Uterus (tissue), 4 donors: ENCODE measurements at places on chromosomes 5 and 9. TPM values are rescaled to one million over a fixed set of nuclear protein-coding genes. Genes with fewer than 3 reads are reported as not detected.

GRCh38 chr5:103867857-103868598 is 305.4 kb upstream of the NUDT12 start:
- no peaks in the 10 kb centered on the region for H3K4me1 ChIP-seq
- no peaks in the 10 kb centered on the region for H3K27me3 ChIP-seq
- DNase-seq, result no peak
- no peak overlapping the region for H3K27ac ChIP-seq
- H3K36me3 ChIP-seq, result no peaks in the 10 kb centered on the region

- peak overlapping the region; percentile 19 for H3K27ac ChIP-seq
- H3K4me3 ChIP-seq, result no peak overlapping the region
These were observed 33.6 kb upstream of the TRIM32 start for GRCh38 chr9:116653348-116654058.

DNA sequence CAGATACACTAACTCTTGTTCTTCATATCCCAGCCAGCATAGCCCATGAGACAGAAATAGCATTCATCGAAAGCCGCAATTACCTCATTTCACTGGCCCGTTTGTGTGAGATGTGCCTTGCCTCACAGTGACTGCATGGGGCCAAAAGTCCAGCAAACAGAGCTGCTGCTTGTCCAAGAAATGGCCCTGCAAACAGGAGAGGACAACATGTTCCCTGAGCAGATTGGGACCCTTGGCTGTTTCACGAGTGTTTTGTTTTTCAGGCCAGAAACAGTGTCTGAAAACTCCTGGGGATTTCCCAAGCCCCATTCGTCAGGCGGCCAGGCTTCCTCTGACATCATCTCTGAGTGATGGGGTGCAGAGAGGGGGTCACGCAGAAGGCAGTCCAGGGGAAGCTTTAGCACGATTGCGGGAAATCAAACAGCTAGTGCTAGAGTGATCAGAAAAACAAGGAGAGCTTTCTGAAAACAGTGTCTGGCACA is 503.6 kb upstream of the PAPPA start:
- no peak overlapping the region for H3K4me3 ChIP-seq
- peak overlapping the region; percentile 59 for H3K27ac ChIP-seq
- H3K4me1 ChIP-seq, result no peaks in the 10 kb centered on the region
- no peaks in the 10 kb centered on the region for H3K27me3 ChIP-seq
- H3K36me3 ChIP-seq, result no peaks in the 10 kb centered on the region
- DNase-seq, result peak; percentile 75

DNA sequence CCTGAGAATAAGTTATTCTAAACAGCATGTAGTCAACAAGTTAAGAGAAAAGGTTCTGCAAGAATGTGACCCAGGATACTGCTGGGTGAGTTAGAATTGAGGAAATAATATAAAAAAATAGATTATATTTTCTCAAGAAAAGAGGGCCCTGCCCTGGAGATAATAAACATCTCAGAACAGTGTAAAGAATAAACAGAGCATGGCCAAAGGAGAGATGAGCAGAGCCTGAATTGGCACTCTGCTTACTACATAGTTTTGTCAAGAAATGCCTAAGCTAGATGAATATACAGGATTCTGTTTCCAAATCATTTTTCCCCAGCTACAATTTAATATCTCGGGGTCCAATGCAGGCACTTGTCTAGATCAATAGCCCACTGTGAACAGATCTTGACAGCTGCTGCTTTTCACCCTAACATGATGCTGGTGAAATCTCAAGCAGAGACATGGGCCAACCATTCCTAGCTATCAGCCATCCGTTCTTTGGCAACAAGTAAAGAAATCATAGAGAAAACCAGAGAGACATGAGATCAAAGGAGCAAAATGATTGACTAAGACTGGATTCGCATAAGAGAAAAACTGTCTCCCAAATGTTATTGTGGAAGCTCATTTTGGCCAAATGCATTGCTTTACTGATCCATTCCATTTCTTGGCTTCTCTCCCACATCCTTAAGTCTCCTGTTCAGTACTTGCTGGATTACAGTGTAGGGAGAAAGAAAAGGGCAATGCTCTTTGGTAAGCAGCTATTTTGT is 173.2 kb downstream of the PRELID2 start:
- H3K27ac ChIP-seq, result no peak overlapping the region
- no peaks in the 10 kb centered on the region for H3K36me3 ChIP-seq
- DNase-seq, result no peak
- no peaks in the 10 kb centered on the region for H3K27me3 ChIP-seq
- H3K4me3 ChIP-seq, result no peak overlapping the region

- H3K4me1 ChIP-seq, result no peaks in the 10 kb centered on the region
- H3K4me3 ChIP-seq, result no peak overlapping the region
- H3K27me3 ChIP-seq, result no peaks in the 10 kb centered on the region
- H3K36me3 ChIP-seq, result no peaks in the 10 kb centered on the region
These were observed 139.6 kb downstream of the SPATA31D1 start for GRCh38 chr9:82128011-82128696.

LRRC26 gene
- not detected for total RNA-seq

DNA sequence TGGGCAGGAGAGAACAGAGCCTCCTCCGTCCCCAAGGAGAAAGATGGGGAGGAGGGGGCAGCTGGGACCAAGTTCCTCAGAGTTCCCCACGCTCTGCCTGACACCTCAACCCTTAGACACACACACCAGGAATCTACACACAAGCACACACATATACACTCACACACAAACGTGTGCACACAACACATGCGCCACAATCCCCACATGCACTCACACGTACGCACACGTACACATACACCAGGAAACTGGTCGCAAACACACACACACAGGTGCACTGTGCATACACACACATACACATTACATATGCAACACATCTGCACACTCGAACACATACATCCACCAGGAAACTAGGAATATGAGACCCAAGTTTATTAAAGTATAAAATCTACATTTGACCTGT is 50.4 kb downstream of the ROR2 start:
- H3K36me3 ChIP-seq, result no peaks in the 10 kb centered on the region
- H3K27ac ChIP-seq, result peak overlapping the region; percentile 80
- DNase-seq, result no peak
- no peak overlapping the region for H3K4me3 ChIP-seq
- H3K27me3 ChIP-seq, result no peaks in the 10 kb centered on the region

GMCL2 gene
- total RNA-seq, result not detected

- no peak overlapping the region for H3K27ac ChIP-seq
- no peaks in the 10 kb centered on the region for H3K4me1 ChIP-seq
- no peak for DNase-seq
- H3K27me3 ChIP-seq, result no peaks in the 10 kb centered on the region
- H3K4me3 ChIP-seq, result no peak overlapping the region
These were observed 1035.1 kb downstream of the DTWD2 start for GRCh38 chr5:117953272-117953671.

C9orf43 gene
- 3.3 TPM for total RNA-seq

- no peaks in the 10 kb centered on the region for H3K36me3 ChIP-seq
- H3K4me1 ChIP-seq, result no peaks in the 10 kb centered on the region
- no peak overlapping the region for H3K4me3 ChIP-seq
- H3K27ac ChIP-seq, result no peak overlapping the region
These were observed 348.8 kb downstream of the TRPM3 start for GRCh38 chr9:70772601-70773000.

GRCh38 chr5:143154510-143155370 is 248.7 kb downstream of the NR3C1 start:
- no peak for DNase-seq
- H3K36me3 ChIP-seq, result no peaks in the 10 kb centered on the region
- H3K27me3 ChIP-seq, result no peaks in the 10 kb centered on the region
- H3K27ac ChIP-seq, result peak overlapping the region; percentile 49

STKLD1 gene
- 0.88 TPM for total RNA-seq

DNA sequence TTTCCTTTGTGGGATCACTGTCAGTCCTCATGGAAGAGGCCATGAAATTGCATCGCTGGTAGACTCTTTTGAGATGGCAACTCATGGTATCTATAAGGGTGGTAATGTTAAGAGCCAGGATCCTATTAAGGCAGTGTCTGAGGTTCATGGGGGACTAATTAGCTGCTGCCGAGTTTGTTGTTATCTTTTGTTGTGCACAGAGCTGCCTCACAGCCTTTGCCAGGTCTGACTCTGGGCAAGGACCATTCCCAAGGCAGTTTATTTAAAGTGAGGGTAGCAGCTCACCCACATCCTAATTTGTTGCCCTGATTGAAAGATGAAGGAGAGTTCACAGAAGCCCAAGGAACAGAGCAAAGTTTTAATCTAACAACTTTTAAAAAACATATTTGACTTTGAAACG is 7.9 kb downstream of the SMARCA2 start:
- H3K4me1 ChIP-seq, result peaks cover 7% of the 10 kb centered on the region
- DNase-seq, result no peak
- no peak overlapping the region for H3K4me3 ChIP-seq

ANXA1 gene
- total RNA-seq, result 281 TPM

- H3K27me3 ChIP-seq, result no peaks in the 10 kb centered on the region
- H3K4me3 ChIP-seq, result no peak overlapping the region
- H3K27ac ChIP-seq, result no peak overlapping the region
- no peaks in the 10 kb centered on the region for H3K4me1 ChIP-seq
- DNase-seq, result no peak
These were observed 16.2 kb upstream of the SMU1 start for GRCh38 chr9:33092634-33093033.

- no peak for DNase-seq
- no peaks in the 10 kb centered on the region for H3K36me3 ChIP-seq
- no peak overlapping the region for H3K4me3 ChIP-seq
- no peak overlapping the region for H3K27ac ChIP-seq
These were observed 756.8 kb upstream of the CDH6 start for GRCh38 chr5:30436691-30437090.

- no peak for DNase-seq
- no peak overlapping the region for H3K4me3 ChIP-seq
- no peaks in the 10 kb centered on the region for H3K27me3 ChIP-seq
- peak overlapping the region; percentile 2 for H3K27ac ChIP-seq
These were observed 97.2 kb downstream of the RALGPS1 start for GRCh38 chr9:127011772-127012171.

SLC45A2 gene
- not detected for total RNA-seq

- DNase-seq, result peak; percentile 97
- H3K4me3 ChIP-seq, result peak within 1 kb of the TSS; percentile 79
These were observed at the start of gene ARL15 for GRCh38 chr5:54310433-54311175. Gene ARL15 (minus strand): TSS chr5:54310573.

RNF130 gene
- 100.0 TPM for total RNA-seq

- no peak for DNase-seq
- H3K27ac ChIP-seq, result no peak overlapping the region
- peaks cover 16% of the 10 kb centered on the region for H3K4me1 ChIP-seq
These were observed 109.6 kb downstream of the DPYSL3 start for GRCh38 chr5:147400126-147400809.

DNA sequence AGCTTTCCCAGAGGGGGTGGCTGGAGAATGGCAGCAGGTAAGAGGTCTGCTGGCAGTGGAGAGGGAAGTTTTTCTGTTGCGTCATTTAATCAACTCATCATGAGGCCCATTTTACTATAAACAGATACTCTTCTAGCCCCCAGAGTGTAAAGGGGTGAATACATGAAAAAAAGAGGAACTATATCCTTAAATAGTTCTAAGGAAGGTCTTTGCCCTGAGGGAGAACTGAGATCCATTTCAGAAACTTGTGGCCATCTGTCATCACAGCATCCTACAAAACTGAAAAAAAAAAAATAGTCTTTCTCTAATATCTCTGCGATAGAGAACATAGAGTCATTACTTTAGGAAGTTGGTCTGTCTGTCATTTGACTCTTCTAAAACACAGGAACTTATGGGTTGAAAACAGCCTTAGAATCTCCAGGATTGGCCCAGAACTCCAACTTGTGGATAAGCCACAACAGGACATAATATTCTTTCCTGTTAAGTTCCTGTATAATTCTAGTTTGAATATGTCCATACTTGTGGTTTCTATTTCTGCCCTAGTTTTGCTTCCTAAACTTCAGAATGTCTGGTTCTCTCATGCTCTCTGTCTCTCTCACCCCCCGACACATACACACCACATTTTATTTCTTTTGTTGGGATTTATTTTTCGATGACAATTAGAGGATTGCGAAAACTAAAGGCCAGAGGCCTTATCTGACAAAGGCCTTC is 238.5 kb upstream of the PIK3R1 start:
- H3K4me3 ChIP-seq, result no peak overlapping the region
- DNase-seq, result no peak
- H3K27me3 ChIP-seq, result no peaks in the 10 kb centered on the region
- H3K36me3 ChIP-seq, result no peaks in the 10 kb centered on the region
- H3K27ac ChIP-seq, result peak overlapping the region; percentile 53

FSD1L gene
- total RNA-seq, result 8.2 TPM

GRCh38 chr9:93307468-93308157 is 123.7 kb downstream of the WNK2 start:
- no peak overlapping the region for H3K27ac ChIP-seq
- peak; percentile 10 for DNase-seq
- no peaks in the 10 kb centered on the region for H3K36me3 ChIP-seq
- no peak overlapping the region for H3K4me3 ChIP-seq
- H3K4me1 ChIP-seq, result no peaks in the 10 kb centered on the region

GRCh38 chr5:140546851-140547507 is 483 bp upstream of the EIF4EBP3 start:
- H3K4me1 ChIP-seq, result peaks cover 14% of the 10 kb centered on the region
- H3K4me3 ChIP-seq, result peak overlapping the region; percentile 43
- peak overlapping the region; percentile 93 for H3K27ac ChIP-seq
- no peak for DNase-seq
- H3K36me3 ChIP-seq, result no peaks in the 10 kb centered on the region

LNPEP gene
- 35.0 TPM for total RNA-seq

- no peaks in the 10 kb centered on the region for H3K27me3 ChIP-seq
- no peak for DNase-seq
- H3K27ac ChIP-seq, result no peak overlapping the region
- H3K4me1 ChIP-seq, result no peaks in the 10 kb centered on the region
These were observed 10.7 kb upstream of the SUB1 start for GRCh38 chr5:32574540-32575175.

DNA sequence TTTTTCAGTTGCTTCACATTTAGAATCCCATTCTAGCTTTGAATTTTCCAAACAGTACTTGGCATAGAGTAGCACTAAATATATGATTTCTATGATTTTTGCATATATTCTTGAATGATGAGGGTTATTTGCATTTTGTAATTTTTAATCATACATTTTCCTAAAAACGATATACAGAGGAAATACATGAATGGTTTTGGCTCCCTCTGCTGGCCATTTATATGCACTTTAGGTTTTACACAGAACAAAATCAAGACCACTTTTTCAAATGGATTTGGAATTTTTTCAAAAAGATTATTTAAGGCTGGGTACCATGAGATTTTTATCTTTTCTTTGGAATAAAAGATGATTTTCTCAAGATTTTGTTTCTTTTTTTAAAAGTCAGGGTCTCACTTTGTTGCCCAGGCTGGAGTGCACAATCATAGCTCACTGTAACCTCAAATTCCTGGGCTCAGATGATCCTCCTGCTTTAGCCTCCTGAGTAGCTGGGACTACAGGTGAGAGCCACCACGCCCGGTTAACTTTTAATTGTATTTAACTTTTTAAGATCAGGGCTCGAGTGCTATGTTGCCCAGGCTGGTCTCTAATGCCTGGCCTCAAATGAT is 16.7 kb upstream of the COMMD10 start:
- no peaks in the 10 kb centered on the region for H3K36me3 ChIP-seq
- H3K4me1 ChIP-seq, result no peaks in the 10 kb centered on the region
- H3K4me3 ChIP-seq, result no peak overlapping the region
- H3K27ac ChIP-seq, result no peak overlapping the region
- H3K27me3 ChIP-seq, result no peaks in the 10 kb centered on the region
- no peak for DNase-seq

FOXI1 gene
- not detected for total RNA-seq
